ENCODE measurements at places on chromosomes 1 and 21.

DNA sequence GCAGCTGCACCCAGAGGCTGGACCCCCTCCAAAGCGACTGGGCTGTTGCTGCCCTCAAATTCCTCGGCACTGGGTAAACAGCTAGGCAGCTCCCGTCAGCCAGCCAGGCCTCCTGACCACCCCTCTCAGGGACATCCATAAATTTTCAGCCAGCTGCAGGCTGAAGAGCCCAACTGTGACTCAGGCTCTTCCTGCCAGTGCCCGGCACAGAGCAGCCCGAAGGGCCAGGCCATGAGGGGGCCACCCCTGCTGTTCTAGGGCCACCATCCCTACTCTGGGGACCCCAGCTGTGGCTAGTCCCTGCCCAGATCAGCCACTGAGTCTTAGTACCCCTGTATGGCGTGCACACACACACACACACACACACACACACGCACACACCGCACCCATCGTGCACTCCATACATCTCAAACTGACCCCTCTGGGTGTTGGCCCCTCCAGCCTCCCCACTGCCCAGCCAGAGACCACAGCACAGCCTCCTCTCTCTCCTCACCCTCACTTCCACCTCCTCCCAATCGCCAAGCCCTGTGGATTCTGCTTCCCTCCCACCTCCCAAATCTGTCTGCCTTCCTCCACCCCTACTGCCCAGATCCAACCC is 6.2 kb upstream of the LAPTM5 start:
- DNase-seq = peak; percentile 92

- peak; percentile 91 for DNase-seq
These were observed at the start of gene LYPLA2 for GRCh38 chr1:23790696-23791515. Gene LYPLA2, plus strand, starts transcription at chr1:23791145. Its CDS starts 1,538 bp downstream, at chr1:23792683.

DNA sequence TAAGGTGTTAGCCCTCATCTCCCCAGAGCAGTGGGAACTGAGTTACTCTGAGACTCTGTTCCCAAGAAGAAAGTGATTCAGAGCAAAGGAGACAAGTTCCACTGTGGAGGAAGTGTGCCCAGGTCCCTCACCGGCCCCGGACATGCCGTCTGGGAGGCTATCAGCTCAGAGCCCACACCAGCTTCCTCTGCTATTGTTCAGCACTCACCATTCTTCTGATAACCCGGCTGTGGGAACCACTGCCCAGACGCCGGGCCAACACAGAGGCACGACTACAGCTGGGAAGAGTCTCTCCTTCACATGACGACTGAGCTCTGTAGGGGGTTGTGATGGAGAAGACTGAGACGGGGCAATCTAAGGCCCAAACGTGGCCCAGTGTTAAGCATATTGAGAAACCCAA is 34.2 kb upstream of the GJA5 start:
- DNase-seq = no peak

GRCh38 chr1:211928993-211929637 is 98.6 kb upstream of the LPGAT1 start:
- DNase-seq = peak; percentile 65

- DNase-seq = peak; percentile 68
These were observed at the start of gene DNAJC6 for GRCh38 chr1:65309304-65310077. Gene DNAJC6, plus strand, starts transcription at chr1:65309543. Its CDS starts 203 bp downstream, at chr1:65309746.

- no peak for DNase-seq
These were observed 14.7 kb downstream of the NIBAN1 start for GRCh38 chr1:184959626-184960025.

DNA sequence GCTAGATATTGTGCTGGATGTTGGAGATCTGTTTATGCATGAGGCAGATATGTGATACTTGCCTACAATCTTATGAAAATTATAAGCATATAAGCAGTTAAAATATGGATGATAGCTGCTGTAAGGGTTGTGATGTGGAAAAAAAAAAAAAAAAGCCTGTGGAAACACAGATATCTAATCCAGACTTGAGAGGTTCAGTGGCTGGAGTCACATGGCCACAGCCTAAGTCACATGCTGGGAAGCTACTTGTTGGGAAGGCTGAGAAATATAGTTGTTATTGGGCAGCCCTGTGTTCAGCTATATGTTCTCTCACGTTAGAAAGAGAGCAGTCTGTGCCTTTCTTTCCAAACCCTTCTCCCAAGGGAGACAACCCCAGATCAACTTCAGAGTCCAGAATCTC is 15.1 kb downstream of the RAVER2 start:
- no peak for DNase-seq

- peak; percentile 26 for DNase-seq
These were observed 84.9 kb downstream of the CNIH3 start for GRCh38 chr1:224700918-224701531.

- DNase-seq = no peak
These were observed 12.6 kb downstream of the FUBP1 start for GRCh38 chr1:77966291-77966690.

DNA sequence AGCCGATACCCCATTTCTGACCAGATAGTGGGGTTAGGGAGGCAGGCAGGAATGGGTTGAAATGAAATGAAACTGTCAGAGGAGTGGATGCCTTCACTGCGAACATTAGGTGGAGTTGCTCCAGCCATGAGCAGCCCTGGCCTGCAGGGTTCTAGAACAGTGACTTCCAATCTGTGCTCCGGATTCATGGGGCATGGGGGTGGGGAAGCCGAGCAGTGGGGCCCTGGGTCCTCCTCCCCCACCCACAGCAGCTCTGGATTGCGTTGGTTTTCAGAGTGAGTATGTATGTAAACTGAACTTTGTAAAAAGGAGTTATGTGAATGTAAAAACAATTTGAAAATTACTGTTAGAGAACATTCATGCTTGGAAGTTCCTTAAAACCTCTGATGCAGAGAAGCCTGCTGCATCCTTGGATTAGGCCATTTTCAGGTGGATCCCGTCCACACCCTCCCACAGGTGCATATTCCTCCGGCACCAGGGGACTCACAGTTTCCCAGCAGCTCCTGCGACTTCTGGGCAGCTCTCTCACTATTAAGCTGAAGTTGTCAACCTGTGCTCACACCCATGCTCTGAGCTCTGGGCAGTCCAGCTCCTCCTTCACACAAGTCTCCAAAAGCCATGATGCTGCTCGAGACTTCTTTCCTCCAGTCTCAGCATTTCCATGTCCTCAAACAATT is 54.4 kb upstream of the EDN2 start:
- no peak for DNase-seq

GRCh38 chr21:45054927-45055612 is 19.3 kb upstream of the ADARB1 start:
- no peak for DNase-seq

GRCh38 chr1:95180371-95180770 is 53.6 kb upstream of the RWDD3 start:
- no peak for DNase-seq

- DNase-seq = no peak
These were observed 13.1 kb upstream of the COL24A1 start for GRCh38 chr1:86169625-86170024.

DNA sequence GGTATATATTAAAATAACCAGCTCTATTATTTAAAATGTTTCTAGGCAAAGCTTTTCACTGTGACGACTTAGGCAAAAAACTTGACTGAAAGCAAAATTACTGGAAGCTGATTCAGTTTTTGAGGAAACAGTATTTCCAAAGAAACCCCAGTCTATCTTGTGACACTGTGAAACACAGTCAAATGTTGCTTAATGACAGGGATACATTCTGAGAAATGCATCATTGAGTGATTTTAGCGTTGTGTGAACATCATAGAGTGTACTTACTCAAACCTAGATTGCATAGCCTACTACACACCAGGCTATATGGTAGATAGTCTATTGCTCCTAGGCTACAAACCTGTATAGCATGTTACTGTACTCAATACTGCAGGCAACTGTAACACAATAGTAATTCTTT is 116.9 kb upstream of the KCNK1 start:
- no peak for DNase-seq

DNA sequence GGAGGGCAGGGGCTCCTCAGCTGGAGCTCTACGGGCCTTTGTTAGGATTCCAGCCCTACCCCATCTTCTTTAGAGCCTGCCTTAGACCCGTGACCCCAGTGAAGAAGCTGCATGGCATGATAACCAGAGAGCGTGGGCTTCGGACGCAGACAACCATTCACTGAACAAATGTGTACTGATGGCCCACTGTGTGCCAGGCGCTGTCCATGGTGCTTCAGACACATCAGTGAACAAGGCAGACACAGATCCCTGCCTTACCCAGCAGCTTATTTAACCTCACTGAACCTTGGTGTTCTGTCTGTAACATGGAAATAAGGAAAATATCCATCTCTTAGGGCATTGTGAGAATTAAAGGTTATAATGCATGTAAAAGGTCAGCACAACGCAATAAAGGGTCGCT is 9.5 kb downstream of the CHIT1 start:
- no peak for DNase-seq

- peak; percentile 99 for DNase-seq
These were observed 10.9 kb upstream of the CD101 start for GRCh38 chr1:116990612-116991151.

GRCh38 chr1:95041491-95042165 is 31.1 kb downstream of the ALG14 start:
- peak; percentile 85 for DNase-seq

- no peak for DNase-seq
These were observed 6.7 kb downstream of the GRIK1 start for GRCh38 chr21:29933088-29933487.

- no peak for DNase-seq
These were observed 358.3 kb downstream of the USP25 start for GRCh38 chr21:16088056-16088455.

- DNase-seq = peak; percentile 42
These were observed 122.7 kb downstream of the FASLG start for GRCh38 chr1:172781513-172782140.

- DNase-seq = no peak
These were observed 4.4 kb upstream of the CAPN2 start for GRCh38 chr1:223708001-223708359.

- no peak for DNase-seq
These were observed 28.9 kb upstream of the RBM15 start for GRCh38 chr1:110310300-110310699.

- DNase-seq = no peak
These were observed 394.1 kb downstream of the PBX1 start for GRCh38 chr1:164953098-164953497.

GRCh38 chr1:90476994-90477393 is 240.1 kb downstream of the BARHL2 start:
- no peak for DNase-seq

DNA sequence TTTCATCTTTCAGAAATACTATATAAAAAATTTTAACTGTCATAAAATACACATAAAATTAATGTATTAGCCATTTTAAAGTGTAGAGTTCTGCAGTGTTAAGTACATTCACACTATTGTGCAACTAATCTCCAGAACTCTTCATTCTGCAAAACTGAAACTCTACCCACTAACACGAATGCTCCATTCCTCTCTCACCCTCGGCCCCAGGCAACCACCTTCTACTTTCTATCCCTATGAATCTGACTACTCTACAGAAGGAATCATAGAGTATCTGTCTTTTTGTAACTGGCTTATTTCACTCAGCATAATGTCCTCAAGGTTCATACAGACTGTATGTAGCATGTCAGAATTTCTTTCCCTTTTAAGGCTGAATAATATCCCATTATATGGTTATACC is 43.4 kb downstream of the LTN1 start:
- DNase-seq = no peak

GRCh38 chr1:15951341-15952153 is 24.4 kb downstream of the ZBTB17 start:
- DNase-seq = no peak

DNA sequence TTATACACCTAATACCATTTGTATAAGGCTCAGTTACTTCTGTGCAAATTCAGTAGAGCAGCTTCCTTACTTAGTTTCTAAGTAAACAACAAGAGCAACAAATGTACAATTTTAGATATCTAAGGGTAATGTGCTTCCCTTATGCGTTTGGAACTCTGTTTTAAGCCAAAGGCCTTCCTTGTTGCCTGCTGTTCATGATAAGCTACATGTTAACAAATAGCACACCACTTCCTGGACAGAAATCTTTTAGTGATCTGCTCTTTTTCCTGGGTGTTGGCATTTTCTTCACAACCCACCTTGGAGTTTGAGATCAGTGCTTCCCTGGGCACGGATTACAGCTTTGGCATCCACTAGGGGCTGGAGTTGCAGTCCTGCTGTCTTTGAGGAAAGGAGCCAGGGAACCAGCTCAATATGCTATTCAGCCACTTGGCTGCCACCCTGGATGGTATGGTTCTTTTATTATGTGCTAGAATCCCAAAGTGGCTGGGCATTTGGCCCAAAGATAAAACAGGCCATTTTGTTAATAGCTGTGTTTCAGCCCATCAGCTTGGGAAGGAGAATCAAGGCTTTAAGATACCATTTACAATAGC is 55.6 kb upstream of the ADAR start:
- no peak for DNase-seq

- no peak for DNase-seq
These were observed 269.9 kb downstream of the HLX start for GRCh38 chr1:221149111-221149510.

- peak; percentile 56 for DNase-seq
These were observed 33.4 kb downstream of the QSOX1 start for GRCh38 chr1:180188091-180188506.

- DNase-seq = no peak
These were observed 72.9 kb downstream of the ZNF281 start for GRCh38 chr1:200336901-200337391.

GRCh38 chr1:229862017-229862774 is 204.8 kb upstream of the GALNT2 start:
- DNase-seq = no peak

DNA sequence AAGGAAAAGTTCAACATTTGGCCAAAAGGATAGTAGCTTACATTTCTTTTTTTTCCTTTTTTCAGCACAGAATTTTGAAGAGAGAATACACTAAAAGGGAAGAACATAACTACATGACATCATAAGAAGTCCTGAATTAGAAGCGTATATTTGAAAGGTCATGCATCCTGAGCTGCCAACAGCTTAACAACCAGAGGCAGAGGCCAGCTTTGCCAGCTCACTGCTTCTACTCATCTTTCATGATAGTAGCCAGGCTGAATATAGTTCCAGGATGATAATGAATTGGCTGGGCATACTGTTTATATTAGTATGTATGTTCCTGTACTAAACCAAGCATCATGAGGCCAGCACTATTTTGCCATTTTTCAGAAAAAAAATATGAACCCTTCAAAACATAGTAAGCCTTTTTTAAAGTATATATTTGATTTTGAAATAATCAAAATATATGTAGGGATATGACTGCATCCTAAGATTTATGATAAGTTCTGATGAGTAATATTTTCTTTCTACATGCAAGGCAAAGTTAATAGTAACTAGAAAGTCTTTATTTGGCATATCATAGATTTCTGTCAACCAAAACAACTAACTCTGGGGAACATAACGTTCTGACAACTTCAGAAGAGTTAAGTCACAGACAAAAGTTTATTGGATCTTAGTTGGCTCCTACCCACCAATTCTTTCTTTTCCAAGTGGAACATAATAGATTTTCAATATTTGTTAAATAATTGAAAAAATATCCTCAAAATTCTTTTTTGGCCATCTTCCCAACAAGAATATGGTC is 123.2 kb downstream of the DPYD start:
- no peak for DNase-seq

All from RPMI7951 (cell line).